ENCODE measurements at places on chromosomes 5 and 9.

- no peak for DNase-seq
These were observed 100.0 kb upstream of the CCDC152 start for GRCh38 chr5:42656651-42657015.

DNA sequence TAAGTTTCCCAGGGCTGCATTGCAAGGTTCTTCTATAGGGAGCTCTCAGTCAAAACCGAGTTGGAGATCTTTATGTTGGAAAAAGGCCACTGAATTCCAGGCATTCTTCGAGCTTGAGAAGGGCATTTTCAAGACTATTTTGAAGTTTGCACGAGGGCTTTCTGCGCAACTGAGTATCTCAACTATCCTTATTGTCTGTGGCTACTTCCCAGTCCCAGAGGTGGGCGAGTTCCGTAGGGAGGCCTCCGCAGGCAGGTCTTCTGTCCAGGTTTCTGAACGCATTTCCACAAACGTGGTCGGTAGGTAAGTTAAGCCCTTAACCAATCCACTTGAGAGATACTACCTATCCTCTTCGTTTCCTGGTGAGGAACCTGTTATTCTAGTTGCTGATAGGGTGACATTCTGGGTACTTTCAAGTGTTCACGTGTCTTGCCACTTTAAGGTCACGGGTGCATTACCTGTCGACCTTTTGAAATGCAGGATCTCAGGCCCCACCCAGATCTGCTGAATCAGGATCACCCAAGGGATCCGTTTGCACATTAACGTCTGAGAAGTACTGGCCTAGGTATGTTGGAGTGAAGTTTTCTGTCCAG lies 51.4 kb upstream of the TJP2 start:
- DNase-seq = no peak

DNA sequence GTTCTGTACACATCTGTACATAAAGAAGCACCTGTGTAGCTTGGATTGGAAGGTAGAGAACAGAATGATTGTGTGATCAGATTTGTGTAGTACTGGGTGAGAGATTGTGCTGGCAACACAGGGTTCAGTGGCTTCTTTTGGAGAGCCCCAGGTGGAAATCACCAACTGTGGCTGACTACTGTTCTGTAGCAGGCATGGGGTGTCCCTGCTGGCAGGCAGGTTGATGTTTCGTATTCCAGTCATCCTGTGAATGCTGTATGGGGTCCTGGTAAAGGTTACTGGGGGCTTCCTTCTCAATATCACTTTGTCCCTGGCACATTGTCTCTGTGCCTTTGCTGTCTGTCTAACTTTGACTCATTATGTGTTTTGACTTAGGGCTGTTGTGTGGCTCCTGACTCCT lies 5.3 kb downstream of the ASPN start:
- no peak for DNase-seq

- no peak for DNase-seq
These were observed 2.8 kb upstream of the PARP8 start for GRCh38 chr5:50663636-50664035.

DNA sequence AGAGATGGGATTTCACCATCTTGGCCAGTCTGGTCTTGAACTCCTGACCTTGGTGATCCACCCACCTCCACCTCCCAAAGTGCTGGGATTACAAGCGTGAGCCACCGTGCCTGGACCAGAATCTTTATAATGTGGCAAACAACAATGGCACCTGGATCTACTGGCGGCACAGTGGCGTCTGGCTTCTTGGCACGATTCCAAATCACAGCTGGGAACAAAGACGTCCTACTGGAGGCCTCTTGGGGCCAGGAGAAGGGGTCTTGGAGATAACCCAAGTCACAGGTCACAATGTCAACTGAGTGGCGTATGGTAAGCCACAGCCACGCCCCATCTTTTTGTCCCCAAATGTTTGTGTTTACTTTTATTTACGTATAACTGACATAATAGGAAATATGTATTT lies 77.8 kb upstream of the RAPGEF1 start:
- peak; percentile 76 for DNase-seq

DNA sequence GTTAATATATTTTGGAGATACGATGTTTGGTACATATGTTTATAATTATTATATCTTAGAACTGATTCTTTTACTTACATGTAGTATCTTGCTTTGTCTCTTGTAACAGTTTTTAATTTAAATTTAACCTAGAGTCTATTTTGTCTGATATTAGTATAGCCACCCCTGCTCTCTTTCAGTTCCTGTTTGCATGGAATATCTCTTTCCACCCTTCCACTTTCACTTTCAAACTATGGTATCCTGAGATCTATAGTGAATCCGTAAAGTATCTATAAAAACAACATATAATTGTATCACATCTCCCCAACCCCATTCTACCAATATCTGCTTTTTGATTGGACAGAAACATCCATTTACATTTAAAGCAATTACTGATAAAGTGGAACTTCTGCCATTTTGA lies 7.2 kb downstream of the IRGM start:
- DNase-seq = no peak

- no peak for DNase-seq
These were observed 146.3 kb upstream of the RGMB start for GRCh38 chr5:98627121-98627520.

DNA sequence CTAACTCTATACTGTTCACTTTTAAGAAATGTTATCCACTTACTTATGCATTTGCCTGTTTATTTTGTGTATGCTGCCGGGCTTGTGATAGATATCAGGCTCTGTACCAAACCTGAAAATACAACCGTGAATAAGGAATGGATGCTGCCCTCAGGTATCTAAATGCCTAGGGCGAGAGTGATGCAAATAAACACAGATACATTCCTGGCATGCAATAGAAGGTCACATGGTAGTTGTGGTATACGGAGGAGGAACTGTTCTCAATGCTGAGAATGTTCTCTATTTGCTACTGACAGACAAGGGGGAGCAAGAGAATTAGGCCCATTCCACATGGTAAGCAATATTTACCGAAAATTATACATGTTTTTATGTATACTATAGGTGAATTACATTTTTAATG lies 227.8 kb downstream of the ICE1 start:
- no peak for DNase-seq

- DNase-seq = no peak
These were observed 335.5 kb downstream of the FBXL7 start for GRCh38 chr5:15835514-15835913.

DNA sequence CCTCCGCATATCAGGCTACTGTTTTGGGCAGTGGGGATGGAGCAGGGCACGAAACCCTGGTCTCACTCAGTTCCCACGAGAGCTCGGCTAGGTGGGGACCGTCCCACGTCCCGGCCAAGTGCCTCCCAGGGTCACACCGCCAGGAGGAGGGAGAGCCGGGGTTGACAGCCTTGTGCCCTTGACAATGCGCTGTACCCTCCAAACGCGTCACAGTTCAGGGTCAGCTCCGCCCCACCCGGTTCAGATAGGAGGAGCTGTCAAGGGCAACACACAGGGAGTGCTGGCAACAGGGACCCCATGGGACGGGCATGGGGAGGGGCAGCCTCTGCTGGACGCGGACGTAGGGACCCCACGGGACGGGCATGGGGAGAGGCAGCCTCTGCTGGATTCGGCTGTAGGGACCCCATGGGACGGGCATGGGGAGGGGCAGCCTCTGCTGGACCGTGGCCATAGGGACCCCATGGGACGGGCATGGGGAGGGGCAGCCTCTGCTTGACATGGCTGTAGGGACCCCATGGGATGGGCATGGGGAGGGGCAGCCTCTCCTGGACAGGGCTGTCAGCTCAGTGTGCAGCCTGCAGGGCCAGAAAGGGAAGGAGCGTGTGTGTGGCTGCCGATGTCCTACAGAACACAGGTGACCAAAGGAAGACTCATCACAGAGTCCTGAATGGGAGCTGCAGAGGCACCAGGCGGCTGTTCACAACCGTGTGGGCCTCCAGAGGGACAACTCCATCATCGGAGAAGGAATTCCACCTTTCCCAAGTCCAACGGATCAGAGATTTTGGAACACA lies 29.4 kb downstream of the PNPLA7 start:
- no peak for DNase-seq

GRCh38 chr5:123500471-123500870 lies 11.5 kb upstream of the CSNK1G3 start:
- no peak for DNase-seq

Measured in BE2C (cell line).